Hypothalamus (tissue), 51 donors: ENCODE measurements at places on chromosomes 1 and 21.

DNA sequence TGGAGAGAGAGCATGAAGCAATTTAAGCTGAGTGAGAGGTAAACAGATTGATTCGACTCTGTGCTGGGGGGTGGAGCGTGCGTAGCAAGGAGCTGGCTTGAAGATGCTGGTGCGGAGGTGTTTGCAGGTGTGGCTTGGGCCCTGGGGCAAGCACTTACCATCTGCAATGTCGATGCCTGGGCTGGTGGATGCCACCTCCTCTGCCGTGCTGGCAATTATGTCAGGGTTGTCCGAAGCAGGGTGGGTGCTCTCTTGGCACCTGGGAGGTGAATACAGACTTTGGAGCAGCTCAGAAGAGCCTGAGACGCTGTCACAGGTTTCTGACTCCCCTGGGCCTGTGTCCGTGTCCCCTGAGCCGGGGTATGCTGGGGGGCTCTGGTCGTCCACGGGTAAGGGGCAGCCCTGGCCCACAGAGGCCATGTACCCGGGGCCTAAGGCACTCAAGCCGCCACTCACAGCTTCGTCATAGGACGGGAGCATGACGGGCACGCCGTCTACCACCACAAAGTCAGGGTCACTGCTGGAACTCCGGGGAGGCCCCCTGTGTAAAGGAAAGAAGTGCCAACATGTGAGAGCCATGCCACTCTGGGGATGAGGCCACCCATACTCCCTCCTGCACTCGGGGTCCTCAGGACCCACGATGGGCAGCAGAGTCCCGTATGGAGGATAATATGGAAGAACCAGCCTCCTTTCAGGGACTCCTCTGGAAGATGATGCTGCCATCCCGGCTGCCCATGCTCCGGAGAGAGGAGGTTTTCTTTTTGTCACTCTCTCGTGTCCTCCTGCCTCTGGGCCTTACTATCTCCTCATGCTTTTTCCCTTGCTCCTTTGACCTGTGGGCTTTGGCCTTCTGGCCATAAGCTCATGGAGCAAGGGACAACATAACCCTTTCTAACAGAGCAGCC lies 80.3 kb upstream of the TLR5 start:
- DNase-seq = no peak

DNA sequence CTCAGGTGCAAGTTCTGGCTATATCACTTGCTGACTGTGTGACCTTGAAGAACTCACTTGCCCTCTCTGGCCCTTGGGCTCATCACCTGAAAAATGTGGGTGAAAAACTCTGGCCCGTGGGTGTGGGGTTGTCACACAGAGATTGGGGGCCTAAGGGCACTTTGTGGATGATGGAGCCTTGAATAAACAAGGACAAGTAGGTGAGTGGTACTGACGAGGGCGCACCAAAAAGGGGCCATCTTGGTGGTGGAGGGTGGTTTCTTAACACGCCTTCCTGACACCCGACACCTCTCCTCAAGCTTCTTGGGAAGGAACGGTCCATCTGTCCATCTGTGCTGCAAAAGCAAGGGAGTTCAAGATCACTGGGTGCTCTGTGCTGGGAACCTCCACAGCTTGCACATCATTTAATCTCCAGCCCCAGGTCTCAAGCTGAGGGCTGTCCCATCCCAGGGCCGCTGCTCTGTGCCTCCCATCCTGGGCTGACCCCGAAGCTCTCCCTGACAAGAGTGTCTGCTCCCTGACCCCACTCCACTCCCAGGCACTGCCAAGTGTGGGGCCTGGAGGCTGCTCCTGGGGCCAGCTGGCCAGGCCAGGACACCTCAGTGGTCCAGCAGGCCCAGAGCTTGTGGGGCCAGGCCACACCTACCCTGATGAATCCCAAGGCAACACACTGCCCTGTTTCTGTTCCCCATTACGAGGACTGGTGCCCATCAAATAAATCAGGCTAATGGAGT lies 97.3 kb downstream of the GLIS1 start:
- no peak for DNase-seq

GRCh38 chr1:6880951-6881690 lies 95.9 kb downstream of the CAMTA1 start:
- DNase-seq = no peak

- DNase-seq = peak; percentile 76
These were observed 13.0 kb downstream of the CHIT1 start for GRCh38 chr1:203216274-203217138.

- no peak for DNase-seq
These were observed 13.4 kb downstream of the AADACL4 start for GRCh38 chr1:12657060-12657884.

DNA sequence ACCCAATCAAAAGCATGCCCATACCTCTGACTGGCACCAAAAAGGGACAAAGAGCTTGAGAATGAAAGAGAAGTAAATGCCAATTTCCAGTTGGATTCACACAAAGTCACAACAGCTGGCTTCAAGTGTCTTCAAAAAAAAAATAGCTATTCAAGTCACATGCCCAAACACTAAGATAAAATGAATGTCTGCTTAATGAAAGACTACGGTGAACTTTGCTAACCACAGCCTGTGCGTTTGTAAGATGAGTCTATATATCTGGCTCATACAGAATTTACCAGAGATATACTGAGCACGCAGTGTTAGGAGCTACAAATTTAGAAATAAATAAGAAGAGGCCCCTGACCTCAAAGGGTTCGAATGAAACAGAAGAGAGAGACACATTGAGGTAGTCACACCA lies 73.2 kb downstream of the DAB1 start:
- no peak for DNase-seq

- no peak for DNase-seq
These were observed 29.6 kb downstream of the ACOT11 start for GRCh38 chr1:54577612-54578011.

DNA sequence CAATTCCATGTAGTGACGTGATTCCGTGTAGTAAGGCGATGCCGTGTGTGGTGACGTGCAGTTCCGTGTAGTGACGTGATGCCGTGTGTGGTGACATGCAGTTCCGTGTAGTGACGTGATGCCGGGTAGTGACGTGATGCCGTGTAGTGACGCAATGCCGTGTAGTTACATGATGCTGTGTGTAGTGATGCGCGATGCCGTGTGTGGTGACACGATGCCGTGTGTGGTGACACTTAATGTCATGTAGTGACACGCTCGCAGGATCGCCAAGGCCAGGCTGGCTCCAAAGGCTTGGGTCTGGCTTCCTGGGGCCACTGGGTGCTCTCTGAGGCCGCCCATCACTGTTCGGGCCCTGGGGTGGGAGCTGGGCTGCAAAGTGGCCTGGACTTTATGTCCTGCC lies 14.2 kb downstream of the COL18A1 start:
- DNase-seq = no peak

GRCh38 chr21:26447932-26448475 lies 125.1 kb downstream of the CYYR1 start:
- DNase-seq = no peak
